ENCODE measurements at places on chromosomes 3 and 15. TPM values are rescaled to one million over a fixed set of nuclear protein-coding genes. Genes with fewer than 3 reads are reported as not detected.

- H3K27ac ChIP-seq, result peak overlapping the region; percentile 90
- H3K36me3 ChIP-seq, result no peaks in the 10 kb centered on the region
- H3K4me1 ChIP-seq, result peaks cover 34% of the 10 kb centered on the region
Observed at GRCh38 chr3:155232605-155233004, 60.9 kb downstream of the STRIT1 start.

The SNTN gene
- not detected for total RNA-seq

The TRIM42 gene
- total RNA-seq, result not detected

The BUB1B gene
- 30.9 TPM for total RNA-seq

DNA sequence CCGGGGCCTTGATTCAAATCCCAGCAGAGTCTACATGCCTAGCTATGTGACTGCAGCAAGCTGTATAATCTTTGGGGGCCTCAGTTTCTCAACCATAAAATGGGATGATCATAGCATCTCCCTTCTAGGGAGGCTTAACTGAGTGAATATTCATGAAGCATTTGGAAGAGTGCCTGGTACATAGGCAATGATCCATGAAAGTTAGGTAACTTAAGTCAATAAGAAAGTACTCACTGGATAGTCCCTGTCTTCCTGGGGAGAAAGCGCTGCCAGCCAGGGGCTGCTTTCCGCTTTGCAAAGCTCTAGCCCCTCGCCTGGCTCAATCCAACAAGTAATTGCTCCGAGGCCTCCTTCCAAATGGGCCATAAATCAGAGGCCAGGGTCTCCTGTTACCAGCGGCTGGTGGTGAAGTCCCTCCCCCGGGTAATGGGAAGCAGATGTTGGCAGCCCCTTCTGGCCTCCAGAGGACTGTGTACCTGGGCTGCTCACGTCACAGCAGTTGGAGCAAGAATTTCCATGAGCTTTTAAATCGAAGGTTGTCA, 521.9 kb upstream of the PROK2 start:
- H3K4me3 ChIP-seq, result no peak overlapping the region
- DNase-seq, result peak; percentile 36
- H3K36me3 ChIP-seq, result no peaks in the 10 kb centered on the region
- H3K27ac ChIP-seq, result no peak overlapping the region
- H3K4me1 ChIP-seq, result no peaks in the 10 kb centered on the region

DNA sequence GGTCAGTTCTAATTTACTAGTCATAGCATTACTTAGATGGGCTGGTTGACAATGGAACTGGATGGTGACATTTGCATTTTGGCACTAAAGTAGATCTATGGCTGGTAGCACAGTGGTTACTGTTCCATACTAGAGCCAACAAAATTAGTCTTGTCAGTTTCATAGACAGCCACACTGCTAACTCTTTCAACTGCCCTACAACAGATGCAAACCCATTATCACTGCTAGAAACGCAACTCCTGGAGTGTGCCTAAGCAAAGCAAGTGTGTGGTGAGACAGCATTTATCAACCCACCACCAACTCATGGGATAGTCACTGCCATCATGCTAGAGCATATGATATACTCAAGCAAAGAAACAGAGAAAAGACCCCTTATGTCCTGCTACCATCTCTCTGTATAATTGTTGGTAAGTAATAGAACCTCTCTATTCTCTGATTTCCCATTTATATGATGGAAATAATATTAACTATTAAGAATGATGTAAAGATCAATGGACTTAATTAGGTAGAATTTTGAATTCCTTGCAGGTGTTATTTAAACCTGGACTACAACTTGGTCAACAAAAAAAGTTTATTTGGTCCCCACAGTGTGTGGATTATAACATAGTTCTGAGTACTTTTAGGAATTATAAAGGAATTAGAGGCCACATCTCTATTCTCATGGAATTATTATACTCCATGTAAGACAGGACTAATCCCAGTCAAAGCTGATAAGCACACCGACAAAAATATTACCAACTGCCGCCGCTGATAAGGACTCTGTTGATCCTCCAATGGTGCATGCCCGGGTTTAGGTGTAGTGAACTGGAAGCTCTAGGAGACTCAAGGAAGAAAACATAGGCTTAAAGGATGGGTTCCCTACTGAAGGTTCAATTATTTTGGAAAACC, 19.9 kb upstream of the ABHD5 start:
- DNase-seq, result no peak
- peaks cover 8% of the 10 kb centered on the region for H3K27me3 ChIP-seq
- no peak overlapping the region for H3K27ac ChIP-seq
- no peaks in the 10 kb centered on the region for H3K4me1 ChIP-seq

GRCh38 chr3:127489357-127489756, 101.2 kb downstream of the TPRA1 start:
- DNase-seq, result no peak
- no peak overlapping the region for H3K4me3 ChIP-seq
- no peak overlapping the region for H3K27ac ChIP-seq
- no peaks in the 10 kb centered on the region for H3K27me3 ChIP-seq
- H3K36me3 ChIP-seq, result no peaks in the 10 kb centered on the region

DNA sequence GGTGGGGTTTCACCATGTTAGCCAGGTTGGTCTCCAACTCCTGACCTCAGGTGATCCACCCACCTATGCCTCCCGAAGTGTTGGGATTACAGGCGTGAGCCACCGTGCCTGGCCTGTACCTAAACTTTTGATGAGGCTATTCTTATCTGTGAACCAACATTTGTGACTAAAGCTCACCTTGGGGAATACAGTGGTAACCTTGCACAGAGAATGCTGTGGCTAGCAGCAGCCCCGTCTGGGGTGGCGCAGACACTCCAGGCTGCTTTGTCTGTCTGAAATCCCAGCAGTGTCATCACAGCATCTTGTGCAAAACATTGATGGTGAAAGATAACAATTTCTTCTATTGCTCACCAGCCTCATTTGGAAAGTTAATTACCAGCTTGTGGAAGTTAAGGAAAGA, 58.9 kb downstream of the CMTM8 start:
- H3K4me1 ChIP-seq, result peaks cover 9% of the 10 kb centered on the region
- no peak for DNase-seq
- H3K27ac ChIP-seq, result no peak overlapping the region

DNA sequence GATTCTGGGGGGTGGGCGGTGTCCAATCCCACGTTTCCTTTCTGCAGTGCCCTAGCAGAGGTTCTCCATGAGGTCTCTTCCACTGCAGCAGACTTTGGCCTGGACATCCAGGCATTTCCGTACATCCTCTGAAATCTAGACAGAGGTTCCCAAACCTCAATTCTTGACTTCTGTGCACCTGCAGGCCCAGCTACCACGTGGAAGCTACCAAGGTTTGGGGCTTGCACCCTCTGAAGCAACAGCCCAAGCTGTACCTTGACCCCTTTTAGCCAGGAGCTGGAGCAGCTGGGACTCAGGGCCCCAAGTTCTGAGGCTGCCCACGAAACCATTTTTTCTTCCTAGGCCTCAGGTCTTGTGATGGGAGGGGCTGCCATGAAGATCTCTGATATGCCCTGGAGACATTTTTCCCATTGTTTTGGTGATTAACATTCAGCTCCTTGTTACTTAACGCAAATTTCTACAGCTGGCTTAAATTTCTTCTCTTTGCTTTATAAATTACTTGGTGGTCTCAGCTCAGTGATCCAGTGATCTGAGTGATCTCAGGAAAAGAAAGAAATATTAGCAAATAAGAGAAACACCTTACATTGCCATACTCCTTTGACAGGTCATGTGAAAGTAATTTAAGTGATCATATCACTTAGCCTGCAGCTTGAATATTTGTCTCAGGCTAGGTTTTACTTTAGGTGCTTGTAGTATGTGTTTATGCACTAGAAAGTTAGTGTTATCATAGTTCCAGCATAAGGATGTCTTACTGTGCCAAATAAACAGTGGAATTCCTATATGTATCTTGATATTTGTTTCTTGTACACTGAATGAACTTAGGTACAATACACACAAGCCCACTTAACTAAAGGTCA, 3.0 kb downstream of the SNAP23 start:
- H3K27me3 ChIP-seq, result no peaks in the 10 kb centered on the region
- H3K4me3 ChIP-seq, result peak overlapping the region; percentile 16
- H3K36me3 ChIP-seq, result peaks cover 5% of the 10 kb centered on the region
- peak overlapping the region; percentile 90 for H3K27ac ChIP-seq
- H3K4me1 ChIP-seq, result peaks cover 25% of the 10 kb centered on the region

DNA sequence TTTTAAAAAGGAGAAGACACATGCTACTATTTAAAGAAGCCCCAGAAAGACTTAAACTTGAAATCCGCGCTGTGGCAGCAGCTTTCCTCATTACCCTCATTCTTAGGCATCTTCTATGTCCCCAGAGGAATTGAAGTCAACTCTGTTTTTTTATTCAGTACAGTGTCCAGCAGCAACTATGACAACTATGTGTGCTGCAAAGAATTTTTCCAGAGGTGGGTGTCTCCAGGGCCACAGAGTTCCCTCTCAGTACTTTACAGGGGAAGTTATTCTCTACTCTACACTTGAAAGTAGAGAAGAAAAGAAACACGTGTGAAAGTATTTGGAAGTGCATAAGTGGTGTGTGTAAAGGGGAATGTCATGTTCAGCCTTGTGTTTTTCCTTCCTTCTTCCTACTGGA, 32.0 kb downstream of the GATM start:
- H3K36me3 ChIP-seq, result no peaks in the 10 kb centered on the region
- DNase-seq, result no peak
- H3K27me3 ChIP-seq, result peaks cover 43% of the 10 kb centered on the region
- no peak overlapping the region for H3K4me3 ChIP-seq
- H3K4me1 ChIP-seq, result no peaks in the 10 kb centered on the region

DNA sequence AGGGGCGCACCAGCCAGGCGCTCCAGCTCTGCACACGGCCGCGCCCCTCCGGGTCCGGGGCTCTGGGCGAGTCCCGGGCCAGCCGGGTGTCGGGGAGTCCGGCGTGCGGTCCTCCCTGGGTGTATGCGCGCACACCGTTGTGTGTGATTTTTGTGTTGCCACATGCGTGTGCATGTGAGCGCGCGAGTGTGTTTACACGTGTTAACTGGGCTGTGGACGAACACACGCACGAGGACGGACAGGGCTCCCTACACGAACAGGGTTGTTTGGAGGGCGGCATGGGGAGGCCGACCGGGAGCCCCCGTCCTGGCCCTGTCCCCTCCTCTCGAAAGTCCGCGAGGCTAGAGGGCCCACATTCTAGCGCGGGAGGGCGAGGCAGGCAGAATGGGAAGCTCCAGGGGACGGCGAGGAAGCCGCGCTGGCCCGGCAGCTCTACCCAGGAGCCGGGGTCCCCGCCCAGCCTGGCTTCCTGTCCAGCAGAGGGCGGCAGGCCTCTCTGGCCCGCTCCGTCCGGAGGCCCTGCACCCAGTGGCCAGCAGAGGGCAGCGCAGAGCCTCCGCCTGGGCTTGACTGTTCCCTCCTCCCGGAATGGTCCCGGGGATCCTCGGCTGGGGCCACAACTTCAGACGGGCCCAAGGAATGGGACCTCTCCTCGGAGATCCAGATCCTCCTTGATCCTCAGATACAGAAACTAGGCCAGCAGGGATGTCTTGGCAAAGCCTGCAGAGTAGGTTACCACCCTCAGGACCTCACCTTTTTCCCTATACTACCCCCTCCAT, 611 bp upstream of the LINGO1 start:
- peak; percentile 84 for DNase-seq
- peaks cover 4% of the 10 kb centered on the region for H3K4me1 ChIP-seq
- H3K4me3 ChIP-seq, result peak overlapping the region; percentile 57
- H3K27ac ChIP-seq, result no peak overlapping the region
- H3K36me3 ChIP-seq, result no peaks in the 10 kb centered on the region

- no peak overlapping the region for H3K4me3 ChIP-seq
- H3K4me1 ChIP-seq, result peaks cover 14% of the 10 kb centered on the region
- no peak overlapping the region for H3K27ac ChIP-seq
- no peaks in the 10 kb centered on the region for H3K36me3 ChIP-seq
Observed at GRCh38 chr3:138394686-138395085, 39.7 kb upstream of the ESYT3 start.

- H3K27ac ChIP-seq, result no peak overlapping the region
- no peak overlapping the region for H3K4me3 ChIP-seq
- no peaks in the 10 kb centered on the region for H3K27me3 ChIP-seq
- DNase-seq, result no peak
Observed at GRCh38 chr15:77519540-77519939, 98.9 kb downstream of the HMG20A start.

DNA sequence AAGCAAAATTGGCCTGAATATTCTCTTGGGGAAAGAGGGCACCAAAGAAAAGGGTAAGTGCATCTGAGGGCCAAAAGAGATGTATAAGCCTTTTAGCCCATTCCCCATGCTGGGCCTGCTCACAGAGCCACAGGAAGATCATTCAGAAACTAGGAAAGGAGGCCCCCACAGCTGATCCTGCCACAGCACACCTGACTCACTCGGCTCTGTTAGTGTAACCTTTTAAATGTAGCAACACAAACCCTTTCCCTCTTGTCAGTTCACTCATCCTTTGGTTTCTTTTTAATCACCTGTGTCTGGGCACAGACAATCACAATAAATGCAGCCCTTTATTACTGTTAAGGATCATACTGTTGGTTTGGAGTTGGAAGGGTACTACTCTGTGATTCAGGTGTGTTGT, 69.9 kb downstream of the PDCD6IP start:
- no peak overlapping the region for H3K4me3 ChIP-seq
- peaks cover 63% of the 10 kb centered on the region for H3K36me3 ChIP-seq
- H3K27me3 ChIP-seq, result no peaks in the 10 kb centered on the region
- no peak overlapping the region for H3K27ac ChIP-seq
- DNase-seq, result no peak
- H3K4me1 ChIP-seq, result no peaks in the 10 kb centered on the region

The KPNA4 gene
- 127 TPM for total RNA-seq
